SHP77 treated with DMSO at 0.1 percent for 48 hours (cell line): ENCODE measurements at places on chromosomes 13 and 19.

GRCh38 chr19:4639531-4640246 is 373 bp downstream of the TNFAIP8L1 start:
- DNase-seq = no peak

GRCh38 chr13:69720278-69720983 is 387.2 kb upstream of the ATXN8OS start:
- DNase-seq = no peak

- DNase-seq = no peak
Measured at GRCh38 chr13:47904891-47905290, 96.2 kb downstream of the SUCLA2 start.

- DNase-seq = no peak
Measured at GRCh38 chr13:50267066-50267465, 251.8 kb downstream of the KCNRG start.

GRCh38 chr19:12198136-12198535 is 35.2 kb downstream of the ZNF136 start:
- DNase-seq = no peak

DNA sequence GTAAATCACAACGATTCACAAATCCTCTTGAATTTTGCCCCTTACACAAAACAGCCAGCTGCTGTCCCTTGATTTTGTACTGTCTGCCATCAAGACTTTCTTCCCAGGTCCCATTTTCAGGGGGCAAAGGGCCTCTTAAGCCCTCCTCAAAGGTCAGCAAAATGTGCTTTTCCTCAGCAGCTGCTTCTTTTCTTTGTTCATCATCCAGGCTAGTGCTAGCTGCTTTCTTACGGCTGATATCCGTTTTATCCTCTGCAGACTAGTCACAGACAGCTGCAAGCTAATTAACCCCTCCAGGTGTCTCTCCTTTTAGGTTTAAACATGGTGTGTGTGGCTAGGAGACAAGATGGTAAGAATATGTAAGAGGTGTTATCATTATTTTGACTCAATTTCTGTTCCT is 90.9 kb downstream of the NALCN start:
- no peak for DNase-seq

- no peak for DNase-seq
Measured at GRCh38 chr13:33782631-33783030, 35.3 kb upstream of the RFC3 start.

- DNase-seq = no peak
Measured at GRCh38 chr19:41401483-41401882, 3.9 kb downstream of the BCKDHA start.

- no peak for DNase-seq
Measured at GRCh38 chr13:106089261-106089980, 446.0 kb downstream of the EFNB2 start.

DNA sequence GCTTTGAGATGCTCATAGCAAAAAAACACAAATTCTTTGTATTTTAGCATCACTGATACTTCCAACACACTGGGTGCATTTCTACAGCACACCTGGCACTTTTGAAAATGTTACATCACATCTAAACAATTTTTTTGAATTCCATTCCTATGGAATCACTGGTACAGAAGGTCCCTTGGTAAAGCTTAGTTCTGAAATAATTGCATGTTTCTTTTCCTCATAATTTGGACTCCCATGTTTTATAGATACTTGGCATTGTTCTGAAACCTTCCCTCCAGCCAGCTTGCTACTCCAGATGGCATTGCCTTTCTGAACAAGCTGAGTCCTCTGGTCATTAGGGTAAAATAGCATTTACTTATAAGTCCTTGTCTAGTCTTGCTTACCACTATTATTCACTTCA is 481.3 kb upstream of the GPC6 start:
- no peak for DNase-seq

- DNase-seq = no peak
Measured at GRCh38 chr19:40646743-40647254, 43.7 kb downstream of the NUMBL start.

DNA sequence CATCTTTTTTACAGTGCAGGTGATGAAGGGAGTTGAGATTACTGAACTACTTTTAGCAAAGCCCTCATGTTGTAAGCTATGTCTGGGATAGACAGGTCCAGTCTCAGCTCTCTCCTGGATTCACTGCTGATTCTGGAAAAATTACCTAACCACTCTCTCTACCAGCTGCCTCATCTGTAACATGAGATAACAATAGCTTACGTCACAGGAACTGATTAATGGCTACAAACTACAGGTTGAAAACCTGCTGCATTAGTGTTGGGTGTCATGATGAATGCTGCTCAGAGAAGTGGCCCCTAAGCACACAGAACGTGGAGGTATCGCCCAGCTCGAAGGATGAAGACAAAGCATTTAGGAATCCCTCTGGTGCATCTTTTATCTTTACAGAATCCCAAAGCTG is 277.8 kb downstream of the ABCC4 start:
- peak; percentile 99 for DNase-seq

- peak; percentile 52 for DNase-seq
Measured at GRCh38 chr19:36141039-36141927, 1.4 kb downstream of the CAPNS1 start.

GRCh38 chr19:14072535-14073260 is at the start of gene MISP3:
TSS of gene MISP3 (plus strand) at chr19:14072786. CDS start at chr19:14073310, 524 bp downstream.
- no peak for DNase-seq

DNA sequence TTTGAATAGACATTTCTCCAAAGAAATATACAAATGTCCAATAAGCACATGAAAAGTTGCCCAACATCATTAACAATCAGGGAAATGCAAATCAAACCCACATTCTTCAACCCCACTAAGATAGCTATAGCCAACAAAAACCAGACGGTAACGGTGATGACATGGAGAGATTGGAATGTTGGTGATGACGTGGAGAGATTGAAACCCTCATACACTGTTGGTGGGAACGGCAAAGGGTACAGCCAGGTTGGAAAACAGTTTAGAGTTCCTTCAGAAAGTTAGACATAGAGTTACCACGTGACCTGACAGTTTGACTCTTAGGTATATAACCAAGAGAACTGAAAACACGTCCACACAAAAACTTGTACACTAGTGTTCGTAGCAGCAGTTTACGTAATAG is 48.1 kb downstream of the TNFRSF19 start:
- no peak for DNase-seq

DNA sequence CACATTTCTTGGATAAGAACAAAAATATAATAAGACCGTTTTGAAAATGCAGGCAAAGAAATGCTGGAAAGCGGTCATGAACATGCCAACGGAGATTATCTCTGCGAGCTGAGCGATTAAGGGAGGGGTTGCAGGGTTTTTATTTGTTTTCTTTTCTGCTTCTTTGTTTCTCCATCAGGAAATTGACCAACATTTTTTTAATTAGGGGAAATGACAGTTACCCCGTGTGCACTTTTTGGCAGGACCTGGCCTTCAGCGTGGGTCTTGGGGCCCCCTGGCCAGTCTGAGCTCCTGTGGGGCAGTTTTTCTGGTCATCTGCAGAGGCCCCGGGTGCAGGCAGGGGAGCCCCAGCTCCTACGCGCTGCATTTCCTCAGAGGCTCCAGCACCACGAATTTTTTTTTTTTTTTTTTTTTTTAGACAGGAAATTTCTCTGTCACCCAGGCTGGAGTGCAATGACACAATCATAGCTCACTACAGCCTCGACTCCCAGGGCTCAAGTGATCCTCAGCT is 31.3 kb upstream of the HOMER3 start:
- DNase-seq = no peak

- no peak for DNase-seq
Measured at GRCh38 chr19:51803519-51803918, 8.6 kb downstream of the FPR3 start.

GRCh38 chr19:10116085-10116865 is 3.4 kb downstream of the EIF3G start:
- DNase-seq = no peak

DNA sequence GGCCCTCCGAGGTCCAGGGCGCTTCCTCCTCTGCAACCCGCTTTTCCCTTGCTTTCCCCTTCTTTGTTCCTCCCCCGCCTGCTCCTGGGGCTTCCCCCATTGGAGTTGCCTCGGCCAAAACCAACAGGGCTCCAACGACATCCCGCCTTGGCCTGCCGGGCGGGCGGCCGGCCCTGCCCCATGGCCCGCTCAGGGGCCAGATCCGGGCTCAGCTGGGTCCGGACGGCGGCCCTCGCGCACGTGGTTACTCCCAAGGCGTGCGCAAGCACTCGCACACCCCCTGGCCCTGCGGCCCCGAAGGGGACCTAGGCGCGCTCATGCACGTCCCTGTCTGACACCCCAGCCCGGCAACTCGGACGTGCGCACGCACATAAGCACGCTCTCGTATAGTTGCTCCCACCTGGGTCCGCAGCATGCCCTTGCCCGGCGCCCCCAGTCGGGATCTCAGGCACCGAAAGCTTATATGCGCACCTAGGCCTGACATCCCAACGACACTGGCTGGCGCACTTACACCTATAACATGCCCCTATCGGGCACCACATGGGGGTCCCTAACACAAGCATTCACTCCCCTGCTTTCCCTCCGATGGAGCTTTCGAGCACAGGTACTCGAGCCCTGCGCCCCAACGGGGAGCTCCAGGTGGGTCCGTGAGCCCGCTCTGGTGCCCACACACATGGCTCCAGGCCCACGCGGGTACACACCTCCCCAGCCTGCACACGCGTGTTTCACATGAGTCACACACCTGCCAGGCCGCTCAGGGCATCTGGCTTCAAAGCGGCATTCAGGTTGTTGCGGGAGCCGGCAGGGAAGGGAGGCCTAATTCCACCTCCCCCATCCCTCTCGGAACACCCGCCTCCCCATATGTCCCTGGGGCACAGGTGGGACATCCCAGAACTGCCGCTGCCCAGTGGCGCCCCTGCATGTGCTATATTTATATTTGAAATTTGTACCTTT is 15.0 kb downstream of the NFIX start:
- no peak for DNase-seq
